ENCODE measurements at places on chromosomes 6 and 20.

DNA sequence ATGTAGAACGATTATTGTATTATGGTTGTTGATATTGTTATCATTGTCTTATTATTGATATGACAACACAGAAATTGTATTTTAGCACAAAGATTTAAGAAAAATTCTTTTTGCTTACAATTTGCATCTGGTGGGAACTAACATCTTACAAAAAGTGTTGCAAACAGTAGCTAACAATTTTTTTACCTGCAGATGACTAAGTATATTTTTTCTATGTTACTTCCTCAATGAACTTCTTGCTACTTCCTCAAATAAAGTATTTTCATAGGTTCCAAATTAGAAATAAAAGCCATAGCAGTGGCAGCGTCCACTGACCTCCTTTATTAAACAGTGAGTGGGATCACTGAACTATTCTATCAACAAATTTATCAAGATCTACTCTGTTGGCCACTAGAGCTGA is 847.0 kb downstream of the PHF3 start:
- DNase-seq: no peak

- no peak for DNase-seq
Measured at GRCh38 chr20:516799-517198, 26.8 kb downstream of the CSNK2A1 start.

DNA sequence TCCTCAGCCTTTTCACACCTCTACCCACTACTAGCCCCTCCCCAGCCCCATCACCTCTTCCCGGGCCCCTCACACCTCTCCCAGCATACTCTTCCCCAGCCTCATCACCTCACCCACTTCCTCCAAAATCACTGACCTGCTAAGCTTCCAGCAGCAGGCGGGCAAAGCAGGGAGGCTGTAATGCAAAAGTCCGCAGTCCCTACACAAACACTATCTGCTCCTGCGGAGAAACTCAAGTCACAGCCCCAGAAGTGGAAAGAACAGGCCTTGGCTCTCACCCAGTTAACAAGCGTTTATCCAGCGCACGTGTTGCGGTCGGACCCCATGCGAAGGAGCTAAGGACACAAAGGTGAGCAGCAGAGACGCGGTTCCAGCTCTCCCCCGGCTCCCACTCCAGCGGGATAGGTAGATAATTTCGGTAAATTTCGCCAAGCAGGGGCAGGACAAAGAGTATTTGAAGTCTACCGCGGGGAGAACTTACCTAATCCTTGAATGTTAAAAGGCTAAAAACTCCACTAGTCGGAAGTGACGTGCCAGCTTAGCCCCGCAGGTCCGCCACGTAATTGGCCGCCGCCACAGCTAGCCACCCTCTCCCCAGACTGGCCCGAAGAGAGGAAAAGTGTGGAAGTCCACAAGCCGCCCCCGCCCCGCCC is 728 bp upstream of the TRIM39 start:
- peak; percentile 78 for DNase-seq

- DNase-seq: no peak
Measured at GRCh38 chr6:111971866-111972532, 81.9 kb upstream of the CCN6 start.

DNA sequence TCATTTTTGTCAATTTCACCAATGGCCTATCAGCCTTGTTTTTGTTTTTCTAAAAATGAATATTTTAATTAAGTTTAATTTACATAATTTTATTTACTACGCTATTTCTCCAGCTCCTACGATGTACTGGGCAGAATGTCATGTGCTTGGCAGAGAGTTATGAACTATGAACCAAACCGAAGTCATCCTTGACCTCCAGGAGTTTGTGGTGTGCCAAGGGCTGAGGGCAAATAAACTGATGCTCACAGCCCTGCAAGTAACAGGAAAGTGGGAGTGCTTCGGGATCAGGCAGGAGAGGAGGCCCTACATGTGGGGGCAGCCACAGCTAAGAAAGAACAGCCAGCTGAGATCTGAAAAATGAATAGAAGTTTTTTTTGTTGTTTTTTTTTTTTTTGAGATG is 38.6 kb downstream of the ZNF217 start:
- no peak for DNase-seq

DNA sequence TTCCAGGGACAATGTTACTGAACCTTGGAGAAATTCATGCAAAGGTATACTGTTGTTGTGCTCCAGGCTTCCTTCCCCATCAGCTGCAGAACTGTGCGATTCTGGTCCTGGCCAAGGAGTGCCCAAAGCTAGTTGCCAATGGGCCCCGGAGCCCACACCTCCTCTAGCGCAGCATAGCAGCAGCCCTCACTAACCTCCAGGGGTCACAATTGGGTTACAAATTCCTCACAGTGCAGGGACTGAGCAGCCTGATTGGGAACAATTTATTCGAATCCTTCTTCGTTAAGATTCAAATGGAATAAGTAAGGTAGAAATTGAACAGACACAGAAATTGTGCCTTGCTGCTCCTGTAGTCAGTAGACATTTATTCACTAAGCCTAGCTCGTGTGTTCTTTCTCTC is 284.9 kb downstream of the PRKN start:
- DNase-seq: no peak

DNA sequence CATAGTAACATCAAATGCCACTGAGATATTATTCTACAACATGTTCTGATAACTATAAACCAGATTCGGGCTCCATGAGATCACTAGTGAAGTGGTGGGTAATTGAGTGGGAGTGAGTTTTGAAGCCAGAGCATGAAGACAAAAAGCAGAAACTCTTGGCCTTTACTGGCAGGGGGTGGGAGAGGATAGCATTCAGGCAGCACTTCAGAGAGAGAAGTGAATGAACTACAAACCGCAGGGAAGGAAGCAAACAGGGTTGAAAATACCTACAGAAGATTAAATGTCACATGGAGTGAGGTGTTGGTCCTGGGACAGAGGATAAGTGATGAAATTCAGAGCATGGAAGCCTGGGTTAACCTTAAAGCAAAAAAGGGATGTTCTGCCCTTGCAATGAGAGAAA is 250.0 kb downstream of the EPM2A start:
- DNase-seq: no peak

DNA sequence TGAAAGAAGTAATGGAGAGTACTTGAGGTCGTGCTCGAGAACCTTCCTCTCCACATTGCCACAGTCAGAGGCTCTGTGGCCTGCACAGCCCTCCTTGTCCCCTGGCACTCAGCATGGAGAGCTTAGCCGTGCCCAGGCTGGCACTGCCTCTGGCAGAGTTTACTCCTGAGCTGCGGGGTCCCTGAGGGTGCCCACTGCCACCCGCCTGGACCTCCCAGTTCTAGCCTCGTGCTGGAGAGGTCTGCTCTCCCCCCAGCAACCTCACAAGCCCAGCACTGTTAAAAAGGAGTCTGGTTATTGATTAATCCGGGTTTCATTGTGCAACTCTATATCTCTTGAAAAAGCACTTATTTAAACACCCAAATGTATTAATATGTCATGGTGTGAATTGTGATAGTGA is 226.8 kb downstream of the TMEM242 start:
- DNase-seq: no peak

DNA sequence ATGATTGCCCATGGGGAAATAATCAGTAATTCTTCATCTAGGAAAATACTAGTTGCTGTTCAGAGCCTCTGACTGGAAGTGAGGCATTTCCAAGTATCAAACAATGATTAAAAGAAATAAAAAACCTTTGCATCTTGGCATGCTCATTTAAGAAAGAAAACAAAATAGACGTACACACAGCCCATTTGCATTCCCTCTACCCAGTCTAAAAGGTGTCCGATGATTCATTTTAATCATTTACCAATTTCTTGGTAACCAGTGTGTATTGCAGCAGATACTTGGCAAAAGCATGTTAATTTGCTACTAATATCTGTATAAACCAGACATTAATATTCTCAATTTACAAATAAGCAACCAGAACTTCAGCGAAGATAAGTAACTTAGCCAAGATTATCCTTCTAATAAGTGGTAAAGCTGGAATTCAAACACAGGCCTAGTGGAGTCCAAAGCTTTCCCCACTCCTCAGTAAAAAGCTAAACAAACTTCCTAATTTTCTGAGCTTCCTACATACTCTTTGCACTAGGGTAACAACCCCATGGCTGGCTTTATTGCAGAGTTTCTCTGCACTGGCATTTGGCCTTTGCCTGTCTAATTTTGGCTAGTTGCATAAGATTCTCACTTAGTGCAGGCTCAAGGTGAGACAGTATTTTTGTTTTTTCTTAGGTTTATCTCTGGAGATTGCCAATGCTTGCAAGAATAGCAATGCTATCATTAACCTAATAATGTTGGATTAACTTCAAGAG is 338.1 kb downstream of the PRKN start:
- DNase-seq: no peak

- no peak for DNase-seq
Measured at GRCh38 chr20:34143951-34144350, 31.9 kb upstream of the EIF2S2 start.
